Fibroblast of skin of left quadriceps (primary cell): ENCODE measurements at places on chromosomes 2 and 18.

- DNase-seq, result no peak
These were observed 75.8 kb downstream of the RTP5 start for GRCh38 chr2:241945311-241945710.

- no peak for DNase-seq
These were observed 37.0 kb upstream of the CTDP1 start for GRCh38 chr18:79642626-79643025.

DNA sequence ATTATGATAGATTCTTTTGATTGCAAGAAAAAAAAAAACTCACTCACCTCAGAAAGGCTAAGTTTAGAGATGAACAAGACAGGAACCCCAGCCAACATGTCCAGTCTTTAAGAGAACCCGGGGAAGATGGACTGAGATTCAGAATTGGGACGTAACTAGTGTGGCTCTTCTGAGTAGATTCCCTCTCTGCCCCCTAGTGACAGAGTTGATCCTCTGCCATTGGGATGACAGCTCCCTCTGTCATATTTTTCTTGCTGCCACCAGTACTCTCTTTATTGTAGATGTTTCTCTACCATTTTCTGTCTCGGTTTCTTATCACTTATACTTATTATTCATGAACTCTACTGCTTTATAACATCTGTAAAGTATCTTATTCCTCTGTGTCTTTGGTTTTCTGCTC, 77.7 kb downstream of the GULP1 start:
- no peak for DNase-seq

DNA sequence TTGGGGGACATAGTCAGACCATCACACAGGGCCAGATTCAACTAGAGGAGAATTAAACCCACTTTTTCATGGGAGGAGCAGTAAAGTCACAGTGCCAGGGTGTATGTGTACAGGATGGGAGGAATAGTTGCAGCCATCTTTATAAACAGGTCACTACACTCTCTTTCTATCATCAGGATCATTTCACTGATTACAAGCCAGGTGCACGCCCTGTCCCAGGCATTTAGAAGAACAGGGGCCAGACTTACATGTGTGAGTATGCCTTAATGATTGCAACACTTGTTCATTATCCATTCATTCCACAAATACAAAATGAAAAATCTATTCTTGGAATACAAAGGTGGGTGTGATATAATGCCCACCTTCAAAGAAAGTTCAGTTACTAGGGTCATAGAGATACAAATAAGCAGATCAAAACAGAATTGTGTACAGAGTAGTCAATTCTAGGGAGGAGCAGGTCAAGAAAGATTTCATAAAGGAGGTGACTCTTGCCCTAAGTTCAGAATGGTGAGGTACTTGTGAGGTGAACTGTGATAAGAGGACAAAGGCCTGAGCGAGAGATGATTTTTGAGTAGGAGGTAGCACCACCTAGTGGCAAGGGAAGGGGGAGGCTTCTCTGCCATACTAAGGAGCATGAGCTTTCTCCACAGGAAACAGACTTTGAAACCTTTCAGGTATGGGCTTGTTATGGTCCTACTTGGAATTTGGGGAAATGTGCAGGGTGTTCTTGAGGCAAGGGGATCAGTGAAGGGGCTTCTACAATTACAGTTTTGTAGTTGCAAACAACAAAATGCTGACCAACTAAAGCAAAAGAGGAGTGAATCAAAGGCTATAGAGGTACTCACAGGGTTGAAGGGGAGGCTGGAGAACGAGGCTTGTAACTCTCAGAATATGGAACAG, 156.3 kb downstream of the SUCLG1 start:
- peak; percentile 21 for DNase-seq

- DNase-seq, result no peak
These were observed 17.0 kb downstream of the SLC20A1 start for GRCh38 chr2:112662704-112663103.

- DNase-seq, result no peak
These were observed 8.5 kb downstream of the PRELID3A start for GRCh38 chr18:12416098-12416729.

GRCh38 chr18:33232318-33232626, 208.2 kb downstream of the CCDC178 start:
- DNase-seq, result no peak

DNA sequence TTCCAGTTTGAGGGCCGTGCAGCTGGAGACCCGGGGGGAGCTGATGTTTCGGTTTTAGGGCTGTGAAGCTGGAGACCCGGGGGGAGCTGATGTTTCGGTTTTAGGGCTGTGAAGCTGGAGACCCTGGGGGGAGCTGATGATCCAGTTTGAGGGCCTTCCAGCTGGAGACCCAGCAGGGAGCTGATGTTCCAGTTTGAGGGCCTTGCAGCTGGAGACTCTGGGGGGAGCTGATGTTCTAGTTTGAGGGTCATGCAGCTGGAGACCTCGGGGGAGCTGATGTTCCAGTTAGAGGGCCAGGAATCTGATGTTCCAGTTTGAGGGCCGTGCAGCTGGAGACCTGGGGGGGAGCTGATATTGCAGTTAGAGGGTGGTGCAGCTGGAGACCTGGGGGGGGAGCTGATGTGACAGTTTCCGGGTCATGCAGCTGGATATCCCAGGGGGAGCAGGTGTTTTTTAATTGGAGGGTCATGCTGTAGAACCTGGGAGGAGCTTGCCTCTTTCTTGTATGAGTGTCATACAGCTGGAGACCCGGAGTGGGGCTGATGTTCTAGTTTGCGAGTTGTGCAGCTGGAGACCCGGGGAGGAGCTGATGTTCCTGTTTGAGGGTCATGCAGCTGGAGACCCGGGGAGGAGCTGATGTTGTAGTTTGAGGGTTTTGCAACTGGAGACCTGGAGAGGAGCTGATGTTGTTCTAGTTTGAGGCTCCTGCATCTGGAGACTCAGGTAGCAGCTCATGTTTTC, 153.2 kb downstream of the RTP5 start:
- DNase-seq, result no peak

DNA sequence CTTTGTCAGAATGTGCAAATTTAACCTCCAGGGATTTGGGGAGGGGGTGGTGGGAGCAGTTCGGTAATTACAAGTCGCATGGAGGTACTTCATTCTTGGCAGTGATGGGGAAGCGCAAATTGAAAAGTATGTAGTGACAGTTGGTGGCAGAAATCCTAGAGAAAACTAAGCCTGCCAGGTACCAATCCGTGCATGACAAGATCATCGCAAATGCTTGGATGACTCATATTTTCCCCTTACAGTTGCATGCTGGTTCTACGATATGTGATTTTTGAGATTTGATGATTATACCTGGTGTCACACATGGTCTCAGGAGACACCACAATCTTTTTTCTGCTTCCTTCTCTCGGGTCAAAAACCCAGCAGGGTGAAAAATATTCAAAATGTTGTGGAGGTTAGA, 479.7 kb upstream of the ID2 start:
- no peak for DNase-seq
